Skeletal muscle tissue (tissue), 5 donors: ENCODE measurements at places on chromosomes 7 and 10. TPM values are rescaled to one million over a fixed set of nuclear protein-coding genes. Genes with fewer than 3 reads are reported as not detected.

MRPL43 gene
- 41.2 TPM for total RNA-seq

TNPO3 gene
- total RNA-seq, result 45.9 TPM

RNF133 gene
- 1.0 TPM for total RNA-seq

ENTPD1 gene
- total RNA-seq, result 8.9 TPM

ANKRD2 gene
- 8.9 TPM for total RNA-seq

GJD4 gene
- 2.1 TPM for total RNA-seq

SUFU gene
- 4.2 TPM for total RNA-seq

HYAL4 gene
- under 0.01 TPM for total RNA-seq

BTRC gene
- 19.8 TPM for total RNA-seq

ABCC2 gene
- 1.6 TPM for total RNA-seq

ASB15 gene
- 2.6 TPM for total RNA-seq

TRIM24 gene
- total RNA-seq, result 6.8 TPM

PLEKHS1 gene
- total RNA-seq, result 0.52 TPM

HKDC1 gene
- total RNA-seq, result not detected

DDX56 gene
- 49.1 TPM for total RNA-seq

TMEM196 gene
- total RNA-seq, result 0.52 TPM

LRGUK gene
- total RNA-seq, result 1.6 TPM

ACTA2 gene
- 314 TPM for total RNA-seq

ELFN1 gene
- 1.6 TPM for total RNA-seq

KLF14 gene
- total RNA-seq, result 0.52 TPM

FOXI2 gene
- not detected for total RNA-seq

PODXL gene
- total RNA-seq, result 18.8 TPM

GTF2IRD1 gene
- 16.2 TPM for total RNA-seq

CHAT gene
- total RNA-seq, result not detected

OPN4 gene
- not detected for total RNA-seq

HEPACAM2 gene
- not detected for total RNA-seq
